Stimulated activated CD4-positive, alpha-beta T cell treated with anti-CD3 and anti-CD28 coated beads, Interleukin-15, amount 100 ng/mL, for 1 hour (primary cell): ENCODE measurements at places on chromosomes 2 and 18.

DNA sequence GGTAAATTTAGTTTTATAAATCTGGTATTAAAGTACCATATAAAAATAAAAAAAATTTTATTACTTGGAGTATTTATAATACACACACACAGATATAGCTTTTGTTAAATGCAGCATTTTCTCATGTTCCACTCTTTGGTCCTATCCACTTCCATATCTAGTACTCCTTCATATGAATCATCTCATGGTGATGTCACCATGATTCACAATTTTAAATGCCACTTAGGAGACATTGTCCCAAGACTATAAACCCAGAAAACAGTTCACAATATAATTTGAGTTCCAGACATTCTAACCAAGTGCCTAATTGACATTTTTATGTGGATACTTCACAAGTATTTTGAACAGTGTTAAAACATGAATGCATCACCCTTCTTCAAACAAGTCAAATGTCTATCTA, 1398.3 kb downstream of the DSC3 start:
- no peak for DNase-seq

GRCh38 chr18:24762511-24762910, 302.1 kb downstream of the HRH4 start:
- no peak for DNase-seq

- no peak for DNase-seq
Measured at GRCh38 chr2:122939796-122940195, 1085.3 kb upstream of the CNTNAP5 start.

DNA sequence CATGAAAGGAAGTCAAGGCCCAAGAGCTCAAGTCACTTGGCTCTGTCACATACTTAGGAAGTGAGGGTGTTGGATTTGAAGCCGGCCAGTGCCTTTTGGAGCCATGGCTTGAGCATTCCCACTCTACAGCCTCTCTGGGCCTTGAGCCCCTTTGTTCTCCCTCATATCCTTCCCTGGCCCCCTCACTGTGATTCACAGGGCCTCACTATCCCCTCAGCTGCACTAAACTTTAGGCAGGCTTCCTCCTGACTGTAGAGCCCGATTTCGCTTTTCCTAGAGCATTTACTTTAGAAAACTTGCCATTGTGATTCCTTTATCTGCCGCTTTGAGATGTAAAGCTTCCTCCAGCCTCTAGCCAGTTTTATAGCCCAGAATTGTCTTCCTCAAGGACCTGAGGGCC, 107.6 kb downstream of the FBXO15 start:
- DNase-seq = no peak

DNA sequence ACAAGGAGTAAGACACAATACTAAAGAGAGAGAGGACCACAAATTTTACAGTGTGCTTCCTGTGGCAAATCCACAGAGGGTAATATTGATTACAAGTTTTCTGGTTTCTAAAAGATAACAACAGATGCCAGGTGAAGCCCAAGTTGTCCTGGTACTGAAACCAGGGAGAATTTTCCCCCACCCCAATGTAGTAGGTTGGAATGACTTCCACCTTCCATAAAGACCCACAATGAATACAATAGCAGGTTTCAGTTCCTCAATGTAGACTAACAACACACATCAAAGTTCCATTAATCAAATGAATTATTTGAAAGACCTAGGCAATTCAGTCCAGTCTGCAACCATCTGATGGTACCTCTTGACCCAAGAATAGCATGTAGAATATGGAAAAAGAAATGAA, 44.0 kb upstream of the TMEM247 start:
- DNase-seq = no peak
